ENCODE measurements at places on chromosomes 11 and 22. TPM values are rescaled to one million over a fixed set of nuclear protein-coding genes. Genes with fewer than 3 reads are reported as not detected.

GRCh38 chr11:64604458-64605243 is 13.6 kb downstream of the SLC22A12 start:
- no peak for DNase-seq

DNA sequence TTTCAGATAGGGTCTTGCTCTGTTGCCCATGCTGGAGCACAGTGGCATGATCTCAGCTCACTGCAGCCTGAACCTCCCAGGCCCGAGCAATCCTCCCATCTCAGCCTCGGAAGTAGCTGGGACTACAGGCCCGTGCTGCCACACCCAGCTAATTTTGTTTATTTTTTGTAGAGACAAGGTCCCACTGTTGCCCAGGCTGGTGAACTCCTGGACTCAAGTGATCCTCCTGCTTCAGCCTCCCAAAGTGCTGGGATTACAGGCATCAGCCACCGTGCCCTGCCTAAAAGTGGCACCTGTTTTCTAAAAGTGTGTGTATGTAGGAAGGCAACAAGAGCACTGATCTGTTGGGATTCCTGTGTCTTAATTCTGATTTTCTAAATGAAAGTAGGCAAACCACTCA is 20.2 kb downstream of the PACS1 start:
- DNase-seq: no peak

DNA sequence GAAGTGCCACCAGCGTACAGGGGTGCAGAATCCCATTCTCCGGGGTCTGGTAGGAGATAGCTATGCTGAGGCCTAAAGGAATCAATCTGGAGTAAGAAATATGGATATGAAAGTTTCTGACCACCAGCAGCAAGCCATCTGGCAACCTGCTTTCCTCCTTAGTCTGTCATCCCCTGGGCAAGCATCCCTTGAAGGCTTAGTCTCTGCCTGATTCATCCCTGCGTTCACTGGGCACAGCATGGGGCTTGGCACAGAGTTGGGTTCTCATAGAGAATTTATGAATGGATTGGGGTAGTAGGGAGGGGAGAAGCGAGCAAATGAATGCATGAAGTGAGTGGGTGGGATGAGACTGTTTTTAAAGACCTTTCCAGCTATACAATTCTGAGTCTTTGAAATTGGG is 85.8 kb upstream of the NARS2 start:
- DNase-seq: no peak

- DNase-seq: no peak
Measured at GRCh38 chr22:46984751-46985506, 222.5 kb downstream of the TBC1D22A start.

INS gene
- total RNA-seq: not detected

All from cardiac septum (tissue), 1 donor.